ENCODE measurements at places on chromosomes 13 and 19. TPM values are rescaled to one million over a fixed set of nuclear protein-coding genes. Genes with fewer than 3 reads are reported as not detected.

DNA sequence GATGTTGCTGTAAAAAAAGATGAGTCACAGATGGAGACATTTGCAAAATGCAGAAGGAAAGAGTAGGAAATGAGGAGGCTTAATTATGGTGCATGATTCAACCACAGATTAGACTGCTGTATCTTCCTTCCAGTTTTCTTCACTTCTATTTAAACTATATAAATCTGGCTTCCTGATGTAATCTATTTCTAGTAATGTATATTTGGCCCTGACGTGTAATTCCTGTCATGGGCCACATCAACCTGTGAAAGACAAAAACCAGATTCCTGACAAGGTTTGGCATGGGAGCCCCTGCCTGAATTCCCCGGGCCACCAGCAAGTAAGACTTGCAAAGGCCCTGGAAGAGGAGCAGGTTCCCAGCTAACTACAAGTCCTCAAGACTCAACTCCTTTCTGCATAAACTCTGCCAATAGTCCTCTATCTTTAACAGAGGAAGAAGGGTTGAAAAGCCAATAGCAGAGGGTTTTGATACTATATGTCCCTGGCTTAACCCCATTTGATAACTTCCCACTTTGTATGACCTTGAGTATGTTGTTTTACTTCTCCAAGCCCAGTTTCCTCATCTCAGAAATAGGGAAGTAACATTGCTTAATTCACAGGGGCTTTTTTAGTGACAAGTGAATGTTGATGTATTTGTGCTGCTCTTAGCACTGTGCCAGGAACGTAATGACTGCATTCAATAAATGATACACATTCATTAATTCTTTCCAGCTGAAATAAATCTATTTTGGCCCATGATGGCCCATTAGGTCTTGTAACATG lies 172.7 kb downstream of the SPRY2 start:
- H3K27me3 ChIP-seq: no peaks in the 10 kb centered on the region
- no peak overlapping the region for H3K27ac ChIP-seq
- DNase-seq: no peak
- no peaks in the 10 kb centered on the region for H3K36me3 ChIP-seq

GRCh38 chr19:43782311-43782660 lies 1.5 kb upstream of the KCNN4 start:
- no peaks in the 10 kb centered on the region for H3K27me3 ChIP-seq
- peaks cover 68% of the 10 kb centered on the region for H3K4me1 ChIP-seq
- DNase-seq: no peak
- peak overlapping the region; percentile 44 for H3K4me3 ChIP-seq
- H3K27ac ChIP-seq: peak overlapping the region; percentile 80

DNA sequence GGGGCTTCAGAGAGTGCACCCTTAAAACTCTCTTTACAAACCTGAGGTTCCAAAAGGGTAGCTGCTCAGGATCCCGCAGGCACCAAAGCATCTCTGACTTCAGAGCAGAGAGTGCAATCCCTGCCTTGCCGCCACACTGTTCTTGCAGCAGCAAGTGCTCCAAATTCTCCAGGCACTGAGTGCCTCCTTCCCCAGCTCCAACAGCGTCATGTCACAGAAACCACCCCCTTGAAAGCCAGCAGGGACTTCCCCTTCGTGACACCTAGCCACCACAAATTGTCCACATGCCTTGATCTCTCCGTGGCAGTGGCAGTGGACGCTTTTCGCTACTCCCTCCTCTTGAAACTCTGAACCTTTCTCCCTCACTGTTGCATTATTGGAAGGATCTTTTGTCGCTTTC lies 39.9 kb downstream of the MBNL2 start:
- DNase-seq: no peak
- peaks cover 54% of the 10 kb centered on the region for H3K4me1 ChIP-seq
- H3K27ac ChIP-seq: peak overlapping the region; percentile 16
- no peaks in the 10 kb centered on the region for H3K36me3 ChIP-seq

DNA sequence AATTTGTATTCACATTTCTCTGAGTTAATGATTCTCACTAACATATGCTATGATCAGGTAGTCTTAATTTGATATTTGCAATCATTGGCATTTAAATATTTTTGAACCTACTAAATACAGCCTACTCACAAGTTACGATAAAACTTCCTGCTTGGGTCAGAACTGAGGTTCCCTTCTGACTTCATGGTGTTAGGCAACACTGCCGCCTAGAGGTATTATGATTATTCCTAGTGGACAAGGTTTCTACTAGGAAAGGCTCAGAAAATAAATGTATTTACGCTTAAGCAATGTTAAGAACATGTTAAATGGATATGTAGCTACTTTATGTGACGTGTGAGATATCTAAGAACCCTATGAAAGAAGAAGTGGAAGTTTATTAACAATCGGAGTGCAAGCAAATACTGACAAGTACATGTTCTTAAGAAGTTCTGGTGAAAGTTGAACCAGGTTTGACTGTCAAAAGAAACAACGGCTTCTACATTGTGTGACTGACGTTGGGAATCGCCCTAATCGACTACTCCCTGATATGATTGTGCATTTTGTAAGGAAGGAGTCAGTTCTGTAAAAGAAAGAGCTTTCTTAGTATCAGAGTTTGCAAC lies 1395.8 kb downstream of the SLITRK5 start:
- no peaks in the 10 kb centered on the region for H3K27me3 ChIP-seq
- no peaks in the 10 kb centered on the region for H3K4me1 ChIP-seq
- peak; percentile 37 for DNase-seq
- H3K4me3 ChIP-seq: no peak overlapping the region

GRCh38 chr19:56508290-56508778 lies 679 bp downstream of the ZNF471 start:
- no peak overlapping the region for H3K27ac ChIP-seq
- peaks cover 9% of the 10 kb centered on the region for H3K4me1 ChIP-seq
- DNase-seq: peak; percentile 20
- no peaks in the 10 kb centered on the region for H3K27me3 ChIP-seq
- H3K36me3 ChIP-seq: peaks cover 6% of the 10 kb centered on the region

DNA sequence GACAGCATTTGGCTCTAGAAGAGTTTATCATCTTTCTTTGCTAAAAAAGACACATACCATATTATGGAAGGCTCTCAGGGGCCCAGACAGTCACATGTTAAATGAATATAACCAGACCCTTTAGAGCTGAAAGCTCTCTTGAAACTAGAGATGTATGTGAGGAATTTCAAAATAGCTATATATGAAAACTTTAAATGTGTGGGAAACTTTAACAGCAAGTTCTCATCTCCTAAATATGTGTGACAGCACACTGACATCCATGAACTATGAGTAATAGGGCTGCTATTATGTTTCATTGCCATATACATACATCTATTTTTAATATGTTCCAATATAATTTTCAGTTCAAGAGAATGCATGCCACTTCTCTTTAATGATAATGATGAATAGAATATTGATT lies 509.5 kb downstream of the GPC6 start:
- no peak overlapping the region for H3K27ac ChIP-seq
- H3K27me3 ChIP-seq: no peaks in the 10 kb centered on the region
- H3K4me1 ChIP-seq: no peaks in the 10 kb centered on the region
- DNase-seq: no peak

Gene DLEU7
- total RNA-seq: not detected

Gene PRRG2
- 1.9 TPM for total RNA-seq

Gene IGSF23
- total RNA-seq: not detected

DNA sequence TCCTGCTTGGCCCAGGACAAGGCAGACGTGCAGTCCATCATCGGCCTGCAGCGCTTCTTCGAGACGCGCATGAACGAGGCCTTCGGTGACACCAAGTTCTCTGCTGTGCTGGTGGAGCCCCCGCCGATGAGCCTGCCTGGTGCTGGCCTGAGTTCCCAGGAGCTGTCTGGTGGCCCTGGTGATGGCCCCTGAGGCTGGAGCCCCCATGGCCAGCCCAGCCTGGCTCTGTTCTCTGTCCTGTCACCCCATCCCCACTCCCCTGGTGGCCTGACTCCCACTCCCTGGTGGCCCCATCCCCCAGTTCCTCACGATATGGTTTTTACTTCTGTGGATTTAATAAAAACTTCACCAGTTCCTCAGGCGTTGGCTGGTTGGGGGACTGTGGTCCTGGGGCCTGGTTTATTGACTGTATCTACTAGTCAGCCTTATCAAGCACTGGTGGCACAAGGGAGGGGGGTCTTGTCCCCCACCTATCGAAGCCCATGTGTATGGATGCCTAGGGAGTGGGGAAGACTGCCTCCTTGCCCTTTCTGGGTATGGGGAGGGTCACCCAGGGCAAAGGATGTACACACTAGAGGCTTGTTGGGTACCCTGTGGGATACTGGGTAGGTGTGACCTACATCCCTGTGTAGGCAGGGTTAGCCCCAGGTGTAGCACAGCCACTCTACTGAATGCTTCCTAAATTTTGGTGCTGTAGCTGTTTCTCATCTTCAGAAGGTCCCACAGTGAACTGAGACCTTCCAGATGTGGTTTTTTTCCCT lies 4.4 kb downstream of the CHMP2A start:
- peaks cover 81% of the 10 kb centered on the region for H3K36me3 ChIP-seq
- no peak overlapping the region for H3K4me3 ChIP-seq
- no peak overlapping the region for H3K27ac ChIP-seq
- H3K4me1 ChIP-seq: peaks cover 48% of the 10 kb centered on the region

- peak overlapping the region; percentile 40 for H3K27ac ChIP-seq
- no peak for DNase-seq
- no peaks in the 10 kb centered on the region for H3K27me3 ChIP-seq
- H3K36me3 ChIP-seq: peaks cover 18% of the 10 kb centered on the region
- H3K4me3 ChIP-seq: no peak overlapping the region
- peaks cover 22% of the 10 kb centered on the region for H3K4me1 ChIP-seq
Observed at GRCh38 chr19:38583985-38584305, 33.8 kb downstream of the MAP4K1 start.

GRCh38 chr13:83298617-83299016 lies 583.7 kb downstream of the SLITRK1 start:
- H3K27ac ChIP-seq: no peak overlapping the region
- H3K36me3 ChIP-seq: no peaks in the 10 kb centered on the region
- no peak for DNase-seq
- H3K27me3 ChIP-seq: no peaks in the 10 kb centered on the region

Gene LHB
- total RNA-seq: not detected

DNA sequence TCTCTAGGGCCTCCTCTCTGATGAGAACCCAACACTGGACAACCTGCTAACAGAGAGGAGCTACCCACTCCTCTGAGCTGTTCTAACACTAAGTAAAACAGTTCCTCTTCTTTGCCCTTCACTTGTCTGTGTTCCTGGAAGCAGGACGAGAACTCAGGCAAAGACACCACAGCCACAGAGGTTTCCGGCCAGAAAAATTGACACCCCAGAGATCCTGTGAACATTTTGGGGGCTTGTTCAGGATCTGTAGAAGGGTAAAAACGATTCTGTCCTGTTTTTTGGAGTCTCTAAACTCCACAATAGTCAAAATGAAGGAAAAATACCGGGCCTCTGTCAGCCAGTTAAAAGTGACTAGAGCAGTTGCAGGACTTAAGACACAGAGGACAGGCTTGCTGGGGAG lies 165.9 kb downstream of the B3GLCT start:
- H3K4me3 ChIP-seq: no peak overlapping the region
- no peaks in the 10 kb centered on the region for H3K27me3 ChIP-seq
- no peaks in the 10 kb centered on the region for H3K4me1 ChIP-seq
- no peak for DNase-seq
- H3K36me3 ChIP-seq: no peaks in the 10 kb centered on the region

GRCh38 chr13:105349082-105349723 lies 1186.3 kb downstream of the EFNB2 start:
- DNase-seq: no peak
- H3K4me1 ChIP-seq: no peaks in the 10 kb centered on the region
- no peak overlapping the region for H3K4me3 ChIP-seq
- no peaks in the 10 kb centered on the region for H3K36me3 ChIP-seq
- no peak overlapping the region for H3K27ac ChIP-seq
- H3K27me3 ChIP-seq: no peaks in the 10 kb centered on the region

GRCh38 chr13:59673286-59673685 lies 490.4 kb downstream of the DIAPH3 start:
- H3K4me1 ChIP-seq: peaks cover 6% of the 10 kb centered on the region
- no peaks in the 10 kb centered on the region for H3K27me3 ChIP-seq
- DNase-seq: no peak
- H3K36me3 ChIP-seq: no peaks in the 10 kb centered on the region
- H3K27ac ChIP-seq: no peak overlapping the region

- no peaks in the 10 kb centered on the region for H3K36me3 ChIP-seq
- DNase-seq: peak; percentile 41
- H3K4me1 ChIP-seq: peaks cover 7% of the 10 kb centered on the region
- H3K27ac ChIP-seq: no peak overlapping the region
Observed at GRCh38 chr19:15812060-15812722, 3.3 kb downstream of the OR10H1 start.

- DNase-seq: no peak
- H3K27me3 ChIP-seq: no peaks in the 10 kb centered on the region
- no peak overlapping the region for H3K27ac ChIP-seq
Observed at GRCh38 chr19:33214596-33214995, 11.1 kb downstream of the SLC7A10 start.

DNA sequence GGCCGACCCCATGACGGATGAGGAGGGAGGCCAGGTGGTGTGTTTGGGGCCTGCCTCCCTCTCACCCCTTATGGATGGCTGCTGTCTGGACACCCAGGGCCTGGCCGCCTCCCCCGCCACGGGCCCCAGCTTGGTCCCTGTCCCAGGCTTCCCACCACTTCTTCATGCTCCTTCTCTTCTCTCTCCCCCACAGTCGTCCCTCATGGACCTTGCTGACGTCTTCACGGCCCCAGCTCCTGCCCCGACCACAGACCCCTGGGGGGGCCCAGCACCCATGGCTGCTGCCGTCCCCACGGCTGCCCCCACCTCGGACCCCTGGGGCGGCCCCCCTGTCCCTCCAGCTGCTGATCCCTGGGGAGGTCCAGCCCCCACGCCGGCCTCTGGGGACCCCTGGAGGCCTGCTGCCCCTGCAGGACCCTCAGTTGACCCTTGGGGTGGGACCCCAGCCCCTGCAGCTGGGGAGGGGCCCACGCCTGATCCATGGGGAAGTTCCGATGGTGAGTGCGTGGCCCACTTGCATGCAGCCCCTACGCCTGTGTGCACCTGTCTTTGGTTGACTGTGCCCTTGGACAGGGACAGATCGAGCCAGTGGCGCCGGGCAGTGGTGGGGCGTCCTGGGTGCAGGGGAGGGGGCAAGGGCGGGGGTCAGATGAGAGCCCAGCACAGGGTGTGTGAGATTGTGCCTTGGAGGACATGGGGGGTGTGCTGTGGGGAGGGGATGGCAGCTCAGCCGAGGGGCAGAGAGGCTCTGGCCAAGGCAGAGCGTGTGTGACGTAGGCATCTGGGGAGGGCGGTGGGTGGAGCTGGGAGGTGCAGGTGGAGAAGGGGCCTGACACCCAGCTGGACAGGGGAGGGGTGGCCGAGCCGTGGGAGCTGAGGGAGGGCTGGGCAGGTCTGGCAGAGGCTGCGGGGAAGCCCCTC lies 16.8 kb downstream of the EPN1 start:
- no peak for DNase-seq
- H3K4me1 ChIP-seq: peaks cover 4% of the 10 kb centered on the region
- no peak overlapping the region for H3K27ac ChIP-seq
- peaks cover 26% of the 10 kb centered on the region for H3K36me3 ChIP-seq
- H3K27me3 ChIP-seq: no peaks in the 10 kb centered on the region

Gene ZNF222
- 2.6 TPM for total RNA-seq

GRCh38 chr19:51460164-51460992 lies 2.1 kb upstream of the SIGLEC8 start:
- H3K27ac ChIP-seq: no peak overlapping the region
- peaks cover 2% of the 10 kb centered on the region for H3K36me3 ChIP-seq
- no peak overlapping the region for H3K4me3 ChIP-seq
- DNase-seq: no peak

Data from activated CD8-positive, alpha-beta T cell treated with anti-CD3 and anti-CD28 coated beads, Interleukin-2, amount 10 ng/mL, durations not matched to agents 7 days and 5 days (primary cell).